ENCODE measurements at places on chromosomes 5 and 9.
A peak's percentile ranks its signal among the peaks of the same experiment; 100 is the strongest.

DNA sequence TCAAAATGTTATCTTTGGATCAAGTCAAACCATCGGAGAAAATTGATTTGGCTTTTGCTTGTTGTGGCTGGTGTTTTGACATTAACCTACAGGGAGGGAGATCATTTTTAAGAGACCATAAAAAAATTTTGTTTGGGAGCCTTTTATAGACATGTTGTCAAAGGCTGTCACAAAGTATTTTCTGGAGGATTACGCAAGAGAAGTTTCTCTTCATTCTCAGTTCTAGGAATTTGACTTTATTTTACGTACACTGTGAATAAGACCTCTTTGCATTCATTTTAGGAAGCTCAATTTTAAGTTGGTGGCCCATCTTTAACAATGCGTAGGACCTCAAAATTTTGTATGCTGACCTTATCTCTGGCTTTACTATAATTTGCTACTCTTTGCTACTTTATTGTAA is 50.2 kb upstream of the SLC44A1 start:
- no peak for DNase-seq

DNA sequence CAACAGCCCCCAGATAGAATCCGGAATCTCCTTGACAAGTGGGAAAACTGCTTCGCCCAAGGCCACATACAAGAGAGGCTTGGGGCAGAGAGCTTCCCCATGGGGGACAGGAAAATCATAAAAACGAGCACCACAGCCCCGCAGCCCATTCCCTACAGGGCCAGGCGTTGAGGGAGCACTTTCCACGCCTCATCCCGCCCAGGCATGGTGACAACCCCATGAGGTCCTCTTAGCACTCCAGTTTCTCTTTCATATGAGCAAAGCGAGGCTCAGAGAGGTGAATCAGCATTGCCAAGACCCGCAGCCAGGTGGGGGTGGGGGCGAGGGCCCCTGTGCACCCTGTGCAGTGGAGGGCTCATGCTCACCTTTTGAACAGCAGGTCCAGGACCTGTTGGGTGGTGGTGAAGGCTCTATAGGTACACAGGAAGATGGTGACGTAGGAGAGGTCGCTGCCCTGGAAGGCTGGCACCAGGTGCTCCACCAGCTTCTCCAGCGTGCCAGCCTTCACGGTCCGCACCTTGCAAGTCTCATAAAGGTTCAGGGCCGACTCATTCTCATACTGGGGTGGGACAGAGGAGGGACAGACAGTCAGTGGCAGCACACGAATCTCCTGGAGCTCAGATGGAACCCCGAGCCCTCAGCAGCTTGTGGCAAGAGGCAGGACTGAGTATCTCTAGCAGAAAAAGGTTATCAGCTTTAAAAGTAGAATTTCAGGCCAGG is 10.9 kb downstream of the RALGDS start:
- no peak for DNase-seq

DNA sequence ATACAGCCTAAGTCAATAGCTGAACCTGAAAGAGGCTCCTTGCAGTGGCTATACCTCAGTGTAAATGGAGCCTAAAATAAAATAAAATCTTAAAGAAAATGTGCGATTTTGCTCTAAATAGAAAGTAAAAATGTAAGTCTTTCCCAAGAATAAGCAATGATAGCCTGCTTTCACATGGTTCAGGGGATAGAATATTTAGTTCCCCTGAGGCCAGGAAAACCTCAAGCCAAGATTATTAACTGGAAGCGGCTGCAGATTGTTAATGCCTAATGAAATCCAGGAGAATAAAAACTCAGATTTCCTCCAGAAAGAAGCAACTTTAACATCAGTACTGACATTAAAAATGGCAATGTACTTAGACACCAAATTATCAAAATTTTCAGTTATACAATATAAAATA is 463.7 kb downstream of the CYLC2 start:
- DNase-seq, result no peak

GRCh38 chr9:89865981-89866380 is 261.2 kb downstream of the GADD45G start:
- no peak for DNase-seq

DNA sequence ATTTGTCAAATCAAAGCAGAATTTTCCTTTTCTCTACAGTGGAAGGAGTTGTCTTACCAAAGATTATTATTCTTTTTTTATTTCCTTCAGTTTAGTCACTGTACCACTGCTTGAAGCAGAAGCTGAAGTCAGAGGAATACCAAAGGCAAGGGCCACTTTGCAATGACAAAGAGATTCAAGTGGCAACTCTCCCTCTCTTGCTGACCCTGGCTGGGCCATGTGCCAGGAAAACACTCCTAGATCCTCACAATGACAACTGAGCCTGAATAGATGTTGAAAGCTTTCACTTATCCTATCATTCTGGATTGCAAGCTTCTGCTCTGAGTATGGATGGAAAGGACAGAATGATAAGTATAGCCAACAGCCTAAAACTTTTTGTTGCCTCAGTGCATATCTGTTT is 618.3 kb downstream of the NR2F1-AS1 start:
- no peak for DNase-seq

DNA sequence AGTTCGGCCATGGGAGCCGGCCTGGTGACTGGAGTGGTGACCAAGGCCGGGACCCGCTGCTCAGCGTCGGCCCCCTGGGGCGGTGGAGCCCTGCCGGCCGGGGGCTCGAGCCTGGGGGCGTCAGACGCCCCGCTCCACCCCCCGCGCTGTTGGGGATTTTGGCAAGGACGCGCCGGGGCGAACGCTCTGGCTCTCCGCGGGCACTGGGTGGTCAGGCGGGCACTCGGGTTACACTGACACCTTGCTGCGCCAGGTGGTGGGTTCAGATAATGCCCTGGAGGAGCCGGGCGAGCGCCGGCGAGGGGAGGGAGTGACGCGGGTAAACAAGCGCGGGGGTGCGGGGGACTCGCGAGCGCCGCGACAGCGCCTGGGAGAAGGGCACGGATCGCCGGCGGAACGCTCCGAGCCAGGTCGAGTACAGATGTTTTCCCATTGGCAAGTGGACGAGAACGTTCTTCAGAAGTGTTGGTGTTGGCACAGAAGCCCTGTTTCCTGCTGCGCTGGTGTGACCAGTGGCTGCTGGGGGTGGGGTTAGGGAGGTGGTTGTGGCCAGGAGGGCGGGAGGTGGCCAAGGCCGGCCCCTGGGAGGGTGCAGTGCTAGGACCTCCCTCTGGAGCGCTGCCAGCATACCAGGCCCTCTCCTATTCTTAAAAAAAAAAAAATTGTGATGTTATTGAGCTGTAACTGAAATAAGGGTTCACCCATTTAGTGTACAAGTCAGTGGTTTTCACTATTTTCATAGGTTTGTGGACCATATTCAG is 773 bp downstream of the SQSTM1 start:
- DNase-seq, result peak; percentile 59

- DNase-seq, result no peak
Observed at GRCh38 chr5:157772127-157772526, 28.6 kb downstream of the LSM11 start.

GRCh38 chr5:23411200-23411599 is 96.2 kb upstream of the PRDM9 start:
- DNase-seq, result no peak

DNA sequence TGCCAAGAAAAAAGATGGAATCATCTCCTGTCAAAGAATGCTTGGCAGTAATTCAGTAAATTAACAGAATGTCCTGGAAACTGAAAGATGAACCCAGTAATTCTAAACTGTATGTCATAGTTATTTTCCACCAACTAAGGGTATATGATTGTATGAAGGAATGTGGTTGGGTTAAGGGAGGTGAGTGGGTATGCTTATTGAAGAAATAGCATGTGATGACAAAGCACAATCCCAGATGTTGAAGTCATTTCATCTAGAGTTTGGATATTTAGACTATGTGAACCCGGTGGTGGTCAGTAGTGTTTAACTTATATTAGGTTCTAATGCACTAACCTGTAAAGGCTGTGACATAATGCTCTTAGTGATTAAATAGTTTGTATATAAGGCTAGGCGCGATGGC is 87.3 kb downstream of the CDKN2A start:
- no peak for DNase-seq

DNA sequence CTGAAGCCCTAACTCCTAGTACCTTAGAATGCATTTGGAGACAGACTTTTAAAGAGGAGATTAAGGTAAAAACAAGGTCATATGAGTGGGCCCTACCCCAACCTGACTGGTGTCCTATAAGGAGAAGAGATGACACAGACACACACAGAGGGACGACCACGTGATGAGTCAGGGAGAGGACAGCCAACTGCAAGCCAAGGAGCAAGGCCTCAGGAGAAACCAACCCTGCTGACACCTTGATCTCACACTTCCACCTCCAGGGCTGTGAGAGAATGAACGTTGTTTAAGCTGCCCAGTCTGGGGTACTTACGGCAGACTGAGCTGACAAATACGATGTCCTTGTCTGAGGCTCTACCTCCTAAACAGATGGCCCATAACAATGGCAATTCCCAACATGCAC is 93.6 kb downstream of the ROR2 start:
- DNase-seq, result no peak

- DNase-seq, result no peak
Observed at GRCh38 chr5:56791396-56791795, 24.0 kb upstream of the MAP3K1 start.

DNA sequence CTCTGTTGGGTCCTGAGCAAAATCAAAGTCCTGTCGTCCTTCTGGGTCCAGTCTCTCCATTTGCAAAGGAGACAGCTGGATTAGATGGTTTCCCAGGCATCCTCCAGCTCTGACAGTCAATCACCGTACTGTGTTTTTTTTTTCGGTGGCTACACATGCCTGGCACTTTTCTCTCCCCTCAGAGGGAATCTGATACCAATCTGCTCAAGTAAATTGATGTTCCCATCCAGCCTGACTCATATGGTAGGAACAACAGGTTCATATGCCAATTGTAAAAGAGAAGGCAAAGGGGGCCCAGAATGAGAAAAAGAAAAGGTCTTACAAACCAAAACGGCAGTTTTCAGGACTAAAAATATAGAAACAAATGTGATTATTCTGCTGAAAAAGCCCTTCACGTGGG is 1.2 kb downstream of the FBXO10 start:
- no peak for DNase-seq

- no peak for DNase-seq
Observed at GRCh38 chr5:23506329-23507236, 826 bp upstream of the PRDM9 start.

DNA sequence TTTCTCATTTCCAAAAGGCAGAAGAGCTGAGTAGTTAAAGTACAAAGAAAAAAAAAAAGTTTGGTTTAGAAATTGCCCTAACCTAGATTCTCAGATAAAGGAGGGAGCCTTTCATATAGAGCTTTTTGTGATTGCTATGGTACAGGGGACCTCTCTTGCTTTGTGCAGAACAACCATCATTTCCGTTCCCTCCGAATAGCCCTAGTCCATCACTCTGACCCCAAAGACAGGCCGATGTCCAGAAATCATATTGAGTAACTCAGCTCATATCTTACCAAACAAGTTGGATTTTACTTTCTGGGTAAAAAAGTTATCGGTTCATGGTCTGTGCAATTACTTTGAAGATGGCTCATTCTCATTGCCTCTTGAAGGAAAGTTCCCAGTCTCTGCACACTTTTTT is 36.7 kb upstream of the COL15A1 start:
- no peak for DNase-seq

DNA sequence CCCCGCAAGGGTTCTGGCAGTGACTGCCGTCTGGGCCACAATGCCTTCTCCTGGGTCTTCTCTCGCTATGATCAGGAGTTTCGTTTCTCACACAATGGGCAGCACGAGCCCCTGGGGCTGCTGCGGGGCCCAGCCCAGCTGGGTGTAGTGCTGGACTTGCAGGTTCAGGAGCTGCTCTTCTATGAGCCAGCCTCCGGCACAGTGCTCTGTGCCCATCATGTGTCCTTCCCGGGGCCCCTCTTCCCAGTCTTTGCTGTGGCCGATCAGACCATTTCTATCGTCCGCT is 7.0 kb downstream of the HDHD3 start:
- no peak for DNase-seq

- no peak for DNase-seq
Observed at GRCh38 chr9:98054376-98054951, 2.1 kb upstream of the NANS start.

DNA sequence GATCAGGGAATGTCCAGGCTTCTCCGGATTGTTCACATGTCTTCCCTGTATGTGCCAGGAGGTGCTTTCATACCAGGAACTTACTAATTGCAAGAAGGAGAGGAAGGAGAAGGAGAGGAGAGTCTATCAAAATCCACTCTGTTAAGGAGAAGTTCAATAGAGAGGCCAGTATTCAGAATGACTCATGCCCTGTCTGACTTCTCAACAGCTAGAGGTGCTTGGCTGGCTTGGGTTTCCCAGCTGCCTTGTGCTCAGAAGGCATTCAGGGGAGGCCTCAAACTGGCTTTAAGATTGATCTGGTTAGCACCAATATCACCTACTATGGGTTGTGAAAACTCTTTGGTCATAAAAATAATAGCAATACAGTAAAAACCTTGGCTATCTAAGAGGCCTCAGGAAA is 167.9 kb upstream of the GLRA1 start:
- no peak for DNase-seq
